Lower lobe of right lung (tissue), 2 donors: ENCODE measurements at places on chromosomes 11 and 22.
A peak's percentile ranks its signal among the peaks of the same experiment; 100 is the strongest.

DNA sequence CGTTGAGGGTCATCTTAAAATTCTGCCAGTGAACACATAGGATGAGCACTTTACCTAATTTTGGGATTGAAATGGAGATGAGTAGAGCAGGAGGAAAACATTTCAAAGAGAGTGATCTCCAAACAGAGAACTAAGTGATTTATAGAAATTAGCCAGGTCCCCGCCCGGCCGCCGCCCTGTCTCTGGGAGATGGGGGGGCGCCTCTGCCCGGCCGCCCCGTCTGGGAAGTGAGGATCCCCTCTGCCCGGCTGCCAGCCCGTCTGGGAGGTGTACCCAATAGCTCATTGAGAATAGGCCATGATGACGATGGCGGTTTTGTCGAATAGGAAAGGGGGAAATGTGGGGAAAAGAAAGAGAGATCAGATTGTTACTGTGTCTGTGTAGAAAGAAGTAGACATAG is 276.7 kb upstream of the C11orf87 start:
- no peak for DNase-seq

DNA sequence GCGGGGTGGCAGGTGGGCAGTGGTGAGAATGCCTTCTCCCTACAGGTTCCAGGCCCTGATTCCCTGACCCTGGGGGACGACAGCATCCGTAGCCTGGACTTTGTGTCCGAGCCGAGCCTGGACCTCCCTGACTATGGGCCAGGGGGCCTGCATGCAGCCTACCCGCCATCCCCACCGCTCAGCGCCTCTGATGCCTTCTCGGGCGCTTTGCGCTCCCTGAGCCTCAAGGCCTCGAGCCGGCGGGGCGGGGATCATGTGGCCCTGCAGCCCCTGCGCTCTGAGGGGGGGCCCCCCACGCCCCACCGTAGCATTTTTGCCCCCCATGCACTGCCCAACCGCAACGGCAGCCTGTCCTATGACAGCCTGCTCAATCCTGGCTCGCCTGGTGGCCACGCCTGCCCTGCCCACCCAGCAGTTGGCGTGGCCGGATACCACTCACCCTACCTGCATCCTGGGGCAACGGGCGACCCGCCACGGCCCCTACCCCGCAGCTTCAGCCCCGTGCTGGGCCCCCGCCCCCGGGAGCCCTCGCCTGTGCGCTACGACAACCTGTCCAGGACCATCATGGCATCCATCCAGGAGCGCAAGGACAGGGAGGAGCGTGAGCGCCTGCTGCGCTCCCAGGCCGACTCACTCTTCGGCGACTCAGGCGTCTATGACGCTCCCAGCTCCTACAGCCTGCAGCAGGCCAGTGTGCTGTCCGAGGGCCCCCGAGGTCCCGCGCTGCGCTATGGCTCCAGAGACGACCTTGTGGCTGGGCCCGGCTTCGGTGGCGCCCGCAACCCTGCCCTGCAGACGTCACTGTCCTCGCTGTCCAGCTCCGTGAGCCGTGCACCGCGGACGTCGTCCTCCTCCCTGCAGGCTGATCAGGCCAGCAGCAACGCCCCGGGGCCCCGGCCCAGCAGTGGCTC is 7.9 kb downstream of the CCDC188 start:
- no peak for DNase-seq

- no peak for DNase-seq
These were observed 227.4 kb downstream of the CADM1 start for GRCh38 chr11:115276799-115277198.

GRCh38 chr11:47837929-47838328 is 10.2 kb downstream of the NUP160 start:
- no peak for DNase-seq

GRCh38 chr22:29473001-29473400 is 7.0 kb upstream of the NEFH start:
- DNase-seq, result no peak

DNA sequence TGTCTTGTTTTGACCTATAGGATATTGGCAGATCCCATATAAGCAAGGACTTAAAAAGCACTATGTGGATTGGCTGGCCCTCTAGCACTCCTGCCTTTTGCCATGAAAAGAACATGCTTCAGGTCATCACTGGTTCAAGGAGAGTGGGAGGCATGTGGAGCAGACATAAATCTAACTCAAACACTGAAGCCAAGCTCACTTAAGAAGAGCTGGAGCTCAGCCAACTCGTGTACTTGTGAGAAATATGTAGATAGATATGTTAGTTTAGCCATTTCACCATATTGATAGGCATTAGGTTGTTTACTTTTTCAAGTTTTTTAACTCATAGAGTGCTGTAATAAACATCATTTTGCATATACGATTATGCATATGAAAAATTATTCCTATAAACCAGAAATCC is 19.9 kb upstream of the BBOX1 start:
- DNase-seq, result no peak

DNA sequence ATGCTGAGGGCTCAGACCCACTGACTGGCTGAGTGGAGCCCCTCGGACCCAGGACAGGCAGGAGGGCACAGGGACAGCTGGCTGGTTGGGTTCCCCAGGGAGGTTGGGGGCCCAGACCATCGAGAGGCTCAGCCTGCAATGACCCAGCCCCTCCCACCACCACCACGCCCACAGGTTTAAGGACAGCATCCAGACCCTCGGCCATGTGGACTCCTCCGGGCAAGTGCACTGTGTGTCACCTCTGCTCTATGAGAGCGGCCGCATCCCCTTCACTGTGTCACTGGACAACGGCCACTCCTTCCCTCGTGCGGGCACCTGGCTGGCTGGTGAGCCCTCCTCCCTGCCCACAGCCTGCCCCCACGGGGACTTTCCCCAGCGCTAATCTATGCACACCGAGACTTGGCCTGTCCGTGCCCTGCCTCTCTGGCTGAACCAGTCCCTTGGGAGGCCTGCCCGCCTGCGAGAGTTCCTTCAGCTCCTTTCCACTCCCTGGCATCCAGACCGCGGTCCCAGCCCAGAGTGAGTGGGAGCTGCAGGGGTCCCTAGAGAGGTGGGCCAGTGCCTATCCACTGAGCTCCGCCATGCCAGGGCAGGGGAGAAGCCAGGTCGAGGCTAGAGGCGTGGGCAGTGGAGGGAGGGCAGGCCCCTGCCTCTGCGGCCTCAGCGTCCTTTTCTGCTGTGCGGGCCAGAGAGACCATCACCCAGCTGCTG is 2.2 kb downstream of the SUSD2 start:
- DNase-seq, result peak; percentile 62

DNA sequence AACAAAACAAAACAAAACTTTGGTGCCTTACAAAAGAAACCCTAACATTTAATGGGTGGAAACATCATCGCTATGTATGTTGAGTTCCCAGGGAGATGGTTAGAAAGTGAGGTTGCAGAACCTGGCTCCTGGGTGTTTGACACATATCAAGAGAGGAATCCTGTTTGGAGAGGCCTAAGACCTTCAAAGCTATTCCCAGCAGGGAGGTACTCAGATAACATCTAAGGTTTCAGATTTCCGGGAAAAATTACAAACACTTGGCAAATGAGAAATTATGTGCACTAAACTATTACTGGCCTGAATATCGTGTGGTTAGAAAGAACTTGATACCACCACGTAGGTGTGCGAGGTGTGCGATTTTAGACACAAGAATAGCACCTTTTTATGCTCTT is 18.5 kb downstream of the TRIM5 start:
- no peak for DNase-seq
